ENCODE measurements at places on chromosomes 2 and 18. TPM values are rescaled to one million over a fixed set of nuclear protein-coding genes. Genes with fewer than 3 reads are reported as not detected.

- DNase-seq: no peak
Observed at GRCh38 chr2:151904021-151904420, 75.8 kb upstream of the ARL5A start.

- no peak for DNase-seq
Observed at GRCh38 chr2:10522170-10522448, 74.0 kb upstream of the ODC1 start.

- DNase-seq: no peak
Observed at GRCh38 chr2:223797037-223797436, 40.3 kb downstream of the AP1S3 start.

GRCh38 chr2:106138543-106139237 is 55.4 kb downstream of the UXS1 start:
- no peak for DNase-seq

SCN3A gene
- polyA plus RNA-seq: 0.83 TPM

All from renal cortex interstitium (tissue), 15 donors.